ENCODE measurements at places on chromosomes 7 and 10. TPM values are rescaled to one million over a fixed set of nuclear protein-coding genes. Genes with fewer than 3 reads are reported as not detected.

Gene HTR7
- total RNA-seq = 0.62 TPM

Gene TEX47
- not detected for total RNA-seq

Gene ZNF804B
- total RNA-seq = not detected

Gene AFAP1L2
- total RNA-seq = 1.3 TPM

DNA sequence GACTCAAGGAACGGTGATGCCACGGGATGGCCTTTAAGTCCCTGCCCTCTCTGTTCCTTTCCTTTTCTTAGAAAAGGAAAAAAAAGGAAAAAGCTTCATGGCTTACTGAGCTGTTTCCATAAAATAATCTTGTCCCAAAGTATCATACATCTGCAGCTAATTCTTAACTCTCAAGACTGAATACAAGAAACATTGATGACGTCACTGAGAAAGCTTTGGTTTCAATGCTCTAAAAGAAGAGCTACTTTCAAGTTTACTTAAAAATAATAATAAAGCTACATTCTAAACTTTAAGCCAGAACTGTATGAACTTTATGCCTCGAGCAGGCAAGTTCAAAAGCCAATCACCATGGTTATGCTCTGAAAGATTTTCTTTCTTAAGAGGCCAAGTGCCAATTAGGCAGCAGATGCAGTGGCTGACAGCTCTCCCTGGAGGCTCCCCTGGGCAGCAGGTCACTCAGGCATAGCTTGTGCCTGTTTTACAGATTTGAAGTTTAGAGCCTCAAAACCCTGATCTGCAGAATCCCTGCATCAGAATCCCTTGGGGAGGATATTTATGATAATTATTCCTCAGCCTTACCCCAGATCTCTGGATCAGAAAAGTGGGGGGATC is 165.0 kb downstream of the CHN2 start:
- no peak overlapping the region for H3K4me3 ChIP-seq
- no peak for DNase-seq
- H3K4me1 ChIP-seq = peaks cover 4% of the 10 kb centered on the region
- no peaks in the 10 kb centered on the region for H3K36me3 ChIP-seq
- H3K27me3 ChIP-seq = no peaks in the 10 kb centered on the region
- no peak overlapping the region for H3K27ac ChIP-seq

- peaks cover 1% of the 10 kb centered on the region for H3K27me3 ChIP-seq
- no peak overlapping the region for H3K27ac ChIP-seq
- no peak for DNase-seq
- no peak overlapping the region for H3K4me3 ChIP-seq
These were observed 268.0 kb downstream of the ADRA2A start for GRCh38 chr10:111344804-111345203.
